ENCODE measurements at places on chromosomes 12 and 14. TPM values are rescaled to one million over a fixed set of nuclear protein-coding genes. Genes with fewer than 3 reads are reported as not detected.
A peak's percentile ranks its signal among the peaks of the same experiment; 100 is the strongest.

- H3K4me1 ChIP-seq: no peaks in the 10 kb centered on the region
- no peaks in the 10 kb centered on the region for H3K36me3 ChIP-seq
- H3K4me3 ChIP-seq: no peak overlapping the region
- no peak overlapping the region for H3K27ac ChIP-seq
- no peak for DNase-seq
- no peaks in the 10 kb centered on the region for H3K27me3 ChIP-seq
Measured at GRCh38 chr14:87065366-87065765, 927.6 kb downstream of the GALC start.

DNA sequence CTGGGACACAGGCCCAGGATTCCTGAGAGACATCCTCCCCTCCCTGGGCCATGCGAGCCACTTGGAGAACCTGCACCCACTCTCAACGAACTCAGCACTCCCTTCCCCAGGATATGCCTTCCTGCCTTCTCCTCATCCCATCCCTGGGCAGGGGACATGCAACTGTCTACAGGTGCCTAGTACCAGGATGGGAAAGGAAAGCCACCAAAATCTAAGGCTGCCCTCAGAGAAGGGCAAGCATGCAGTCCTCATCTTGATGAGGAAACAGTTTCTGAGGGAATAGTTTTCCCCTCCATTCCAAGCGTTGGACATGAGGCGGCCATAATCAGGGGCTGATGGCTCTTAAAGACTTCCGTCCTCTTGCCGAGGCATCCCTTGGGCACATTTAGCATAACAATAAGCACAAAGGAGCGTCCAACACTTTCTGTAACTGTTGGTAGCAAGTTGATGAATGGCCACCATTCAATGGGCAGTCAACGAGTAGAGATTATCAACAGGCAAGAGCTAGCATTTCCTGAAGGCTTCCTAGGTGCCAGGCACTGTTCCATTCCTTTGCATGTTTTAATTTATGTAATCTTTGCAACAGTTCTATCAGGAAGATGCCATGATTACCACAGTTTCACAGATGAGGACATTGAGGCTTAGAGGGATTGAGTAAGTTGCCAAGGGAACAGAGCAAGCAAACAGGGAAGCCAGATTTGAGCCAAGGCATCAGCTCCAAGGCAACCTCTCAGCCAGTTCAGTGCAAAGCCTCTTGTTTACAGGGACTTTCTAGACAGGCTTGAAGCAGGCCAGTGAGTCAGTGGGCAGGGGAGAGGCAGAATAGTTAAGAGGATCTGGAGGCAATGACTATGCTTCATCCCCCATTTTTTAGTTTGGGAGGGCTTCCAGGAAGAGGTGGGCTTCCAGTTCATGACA is 105.1 kb downstream of the SINHCAF start:
- peak; percentile 91 for DNase-seq
- H3K27ac ChIP-seq: no peak overlapping the region
- H3K4me3 ChIP-seq: no peak overlapping the region
- no peaks in the 10 kb centered on the region for H3K36me3 ChIP-seq
- H3K27me3 ChIP-seq: no peaks in the 10 kb centered on the region

DNA sequence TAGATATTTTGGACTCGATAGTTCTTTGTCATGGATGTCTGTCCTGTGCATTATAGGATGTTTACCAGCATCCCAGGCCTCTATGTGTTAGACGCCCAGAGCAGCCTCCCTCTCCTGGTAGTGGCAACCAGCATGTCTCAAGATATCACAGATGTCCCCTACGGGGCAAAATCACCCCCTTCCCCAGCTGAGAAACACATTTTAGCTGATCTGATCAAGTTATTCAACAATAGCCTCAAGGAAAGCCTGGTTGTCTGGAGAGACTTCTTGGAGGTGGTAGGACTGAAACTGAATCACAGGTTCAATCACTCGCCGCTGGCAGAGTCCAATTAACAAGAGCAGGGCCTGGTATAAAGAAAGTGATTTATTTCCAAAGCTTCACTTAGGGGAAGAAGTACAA is 17.6 kb downstream of the BDKRB1 start:
- peak; percentile 87 for DNase-seq
- no peaks in the 10 kb centered on the region for H3K27me3 ChIP-seq
- H3K36me3 ChIP-seq: no peaks in the 10 kb centered on the region
- H3K27ac ChIP-seq: peak overlapping the region; percentile 56
- no peaks in the 10 kb centered on the region for H3K4me1 ChIP-seq
- H3K4me3 ChIP-seq: no peak overlapping the region

DNA sequence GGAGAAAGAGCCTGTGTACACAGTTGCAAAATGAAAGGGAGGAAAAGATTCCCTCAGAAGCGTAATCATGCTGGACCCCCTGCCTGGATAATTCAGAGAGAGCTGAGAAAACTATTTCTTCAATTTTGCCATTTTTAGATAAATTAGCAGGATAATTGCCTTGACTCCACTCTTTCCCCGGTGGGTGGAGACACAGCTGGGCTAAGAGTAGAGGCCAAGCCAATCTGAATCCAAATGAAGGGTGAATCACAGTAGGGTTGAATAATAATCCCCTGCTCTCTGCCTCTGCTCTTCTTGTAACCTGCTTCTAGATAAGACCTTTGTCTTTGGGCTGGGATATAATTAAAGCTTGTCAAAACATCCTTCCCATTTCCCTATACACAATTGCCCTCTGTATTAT is 150.1 kb downstream of the CAPZA3 start:
- H3K27ac ChIP-seq: peak overlapping the region; percentile 68
- no peaks in the 10 kb centered on the region for H3K36me3 ChIP-seq
- no peak for DNase-seq
- H3K4me3 ChIP-seq: no peak overlapping the region
- H3K27me3 ChIP-seq: no peaks in the 10 kb centered on the region

DNA sequence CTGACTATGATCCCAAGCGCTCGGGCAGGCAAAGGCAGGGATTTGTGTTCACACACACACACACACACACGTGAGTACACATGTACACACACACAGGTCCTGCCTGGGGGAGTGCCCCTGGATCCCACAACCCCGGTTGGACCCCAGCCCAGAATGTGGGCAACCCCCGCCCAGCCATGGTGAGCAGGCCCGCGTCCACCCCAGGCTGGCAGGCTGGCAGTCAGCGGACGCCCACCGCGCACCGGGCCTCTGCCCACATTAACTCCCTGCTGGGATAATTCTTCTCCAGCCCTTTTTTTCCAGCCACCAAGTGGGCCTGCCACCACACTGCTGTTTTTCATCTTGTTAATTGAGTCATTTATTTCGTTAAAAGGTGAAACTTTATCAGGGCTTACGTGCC is 256.2 kb downstream of the BCL11B start:
- DNase-seq: no peak
- H3K27ac ChIP-seq: no peak overlapping the region
- no peaks in the 10 kb centered on the region for H3K4me1 ChIP-seq
- no peaks in the 10 kb centered on the region for H3K27me3 ChIP-seq
- no peak overlapping the region for H3K4me3 ChIP-seq

DNA sequence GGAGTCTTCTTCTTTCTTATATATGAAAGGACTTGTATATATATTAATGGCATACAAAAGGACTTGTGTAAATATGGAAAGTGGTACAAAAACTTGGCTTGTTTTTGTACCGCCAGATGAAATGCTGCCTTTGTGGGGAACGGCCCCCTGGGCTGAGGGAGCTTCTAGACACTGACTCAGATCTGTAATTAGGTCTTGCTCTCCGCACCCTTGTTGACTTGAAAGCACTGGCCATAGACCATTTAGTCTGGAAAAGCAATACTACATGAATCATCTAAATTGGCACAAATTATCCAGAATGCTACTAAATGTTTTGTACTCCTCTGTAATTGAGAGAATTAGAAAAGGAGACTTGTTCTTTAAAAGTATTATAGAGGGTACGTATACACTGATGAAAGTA is 399.9 kb upstream of the RGS6 start:
- H3K27ac ChIP-seq: no peak overlapping the region
- DNase-seq: no peak
- no peaks in the 10 kb centered on the region for H3K27me3 ChIP-seq
- peaks cover 32% of the 10 kb centered on the region for H3K4me1 ChIP-seq

GRCh38 chr12:108298761-108299275 is 40.3 kb downstream of the CMKLR1 start:
- H3K27me3 ChIP-seq: no peaks in the 10 kb centered on the region
- no peak overlapping the region for H3K4me3 ChIP-seq
- no peak overlapping the region for H3K27ac ChIP-seq

GRCh38 chr12:59185295-59185694 is 265.0 kb upstream of the LRIG3 start:
- H3K27me3 ChIP-seq: no peaks in the 10 kb centered on the region
- DNase-seq: no peak

GRCh38 chr12:104966677-104967076 is 8.6 kb upstream of the SLC41A2 start:
- no peaks in the 10 kb centered on the region for H3K4me1 ChIP-seq
- H3K27ac ChIP-seq: no peak overlapping the region
- no peaks in the 10 kb centered on the region for H3K36me3 ChIP-seq
- no peak for DNase-seq
- H3K27me3 ChIP-seq: no peaks in the 10 kb centered on the region
- H3K4me3 ChIP-seq: no peak overlapping the region

DNA sequence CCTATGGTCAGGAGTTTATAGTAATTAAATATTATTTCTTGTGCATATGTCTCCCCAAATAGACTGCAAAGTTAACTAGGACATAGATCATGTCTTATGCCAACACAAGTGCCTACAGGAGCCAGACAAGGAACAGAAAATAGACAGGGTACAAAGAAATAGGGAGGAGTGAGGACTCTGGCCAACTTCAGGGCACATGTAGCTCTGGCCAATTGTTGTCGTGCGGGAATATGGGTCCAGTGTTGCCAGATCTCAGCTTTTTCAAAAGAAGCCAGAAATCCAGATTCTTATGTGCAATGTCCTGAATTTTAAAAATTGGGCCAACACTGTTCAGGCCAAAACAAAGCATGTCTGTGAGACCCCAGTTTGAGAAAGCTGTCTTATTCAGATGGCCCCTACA is 68.7 kb downstream of the RFX4 start:
- H3K27ac ChIP-seq: no peak overlapping the region
- peak; percentile 45 for DNase-seq
- H3K27me3 ChIP-seq: no peaks in the 10 kb centered on the region
- H3K4me3 ChIP-seq: no peak overlapping the region
- H3K4me1 ChIP-seq: no peaks in the 10 kb centered on the region

Gene PIANP
- 0.71 TPM for total RNA-seq

Gene SLC2A14
- total RNA-seq: not detected

Gene LRP1
- total RNA-seq: 338 TPM

Gene TMPRSS12
- total RNA-seq: not detected

Gene YBX3
- 406 TPM for total RNA-seq

Gene RIPK3
- 5.8 TPM for total RNA-seq

Gene PPM1H
- 3.0 TPM for total RNA-seq

Gene MIP
- total RNA-seq: not detected

Gene SLCO1B1
- not detected for total RNA-seq

Gene OR4K14
- total RNA-seq: not detected
